Umbilical cord (tissue), 2 donors: ENCODE measurements at places on chromosomes 2 and 18. TPM values are rescaled to one million over a fixed set of nuclear protein-coding genes. Genes with fewer than 3 reads are reported as not detected.
A peak's percentile ranks its signal among the peaks of the same experiment; 100 is the strongest.

DNA sequence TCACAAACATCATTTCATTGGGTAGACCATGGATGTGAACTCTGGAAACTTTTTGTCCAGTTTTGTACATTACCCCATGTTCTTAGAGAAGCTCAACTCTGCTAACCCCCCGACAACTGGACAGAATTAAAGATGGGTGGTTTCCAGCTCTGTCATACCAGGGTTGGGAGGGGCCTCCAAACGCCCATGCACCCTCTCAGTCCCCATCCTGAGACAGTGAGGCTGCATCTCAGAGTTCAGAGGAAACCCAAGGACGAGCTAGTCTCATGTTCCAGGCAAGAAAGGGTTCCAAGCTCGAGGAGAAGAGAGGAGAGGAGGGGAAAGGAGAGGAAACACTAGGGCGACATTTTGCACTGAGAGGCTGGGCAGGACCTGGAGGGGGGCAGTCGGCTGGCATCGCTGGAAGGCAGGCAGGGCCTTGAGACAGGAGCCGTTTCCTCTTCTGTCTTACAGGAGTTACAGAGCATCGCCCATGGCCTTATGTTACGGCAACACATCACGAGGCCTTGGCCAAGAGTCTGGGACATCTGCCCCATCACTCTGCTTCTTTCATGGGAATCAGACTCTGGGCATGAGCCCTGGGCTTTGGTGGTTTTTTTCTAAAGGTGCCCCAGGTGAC lies 16.4 kb downstream of the MAL start:
- DNase-seq = no peak

DNA sequence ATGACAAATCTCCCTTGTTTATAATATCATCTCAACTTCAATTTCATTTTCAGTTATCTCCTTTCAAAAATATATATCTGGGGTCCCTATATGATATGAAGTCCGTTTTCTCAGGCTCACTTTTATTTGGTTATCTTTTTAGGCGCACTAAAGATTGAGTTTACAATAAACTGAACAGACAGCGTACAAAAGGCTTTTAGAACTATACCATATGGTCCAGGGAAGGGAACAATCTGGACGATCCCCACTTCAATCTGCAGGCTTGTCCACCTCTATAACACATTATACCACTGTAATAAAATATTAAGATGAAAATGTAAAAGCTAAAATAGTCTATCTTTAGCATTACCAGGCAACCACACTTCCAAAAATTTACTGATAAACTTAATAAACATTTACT lies 289.9 kb downstream of the ZEB2 start:
- no peak for DNase-seq

DNA sequence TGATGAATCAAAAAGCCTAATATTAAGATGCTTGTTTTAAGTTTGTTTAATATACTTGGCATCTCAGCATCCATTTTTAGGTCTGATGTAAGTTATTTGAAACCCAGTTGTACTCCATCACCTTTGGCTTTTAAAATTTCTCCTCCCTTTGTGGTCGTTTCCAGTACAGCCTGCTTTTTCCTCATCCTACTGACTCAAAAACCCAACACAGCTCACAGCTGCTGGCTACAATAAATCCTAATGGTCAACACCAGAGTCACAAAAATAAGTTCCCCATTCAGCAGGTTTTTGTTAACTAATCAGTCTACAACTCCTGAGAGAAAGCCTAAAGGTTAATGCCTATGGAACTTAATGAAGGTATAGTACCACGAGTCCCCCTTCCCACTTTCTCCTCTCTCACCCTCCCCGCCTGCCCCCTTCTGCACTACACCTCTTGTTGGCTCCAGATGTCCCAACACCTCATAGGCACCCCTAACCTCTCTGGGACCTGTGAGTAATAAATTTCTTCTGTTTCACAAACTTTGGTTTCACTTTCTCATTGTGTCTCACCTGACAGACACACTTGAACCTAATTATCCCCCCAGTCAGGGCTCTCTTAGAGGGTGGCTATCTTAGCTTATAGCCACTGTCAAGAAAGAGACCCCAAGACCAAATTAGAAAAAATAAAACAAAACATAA lies 148.6 kb downstream of the GALNT1 start:
- no peak for DNase-seq

DNA sequence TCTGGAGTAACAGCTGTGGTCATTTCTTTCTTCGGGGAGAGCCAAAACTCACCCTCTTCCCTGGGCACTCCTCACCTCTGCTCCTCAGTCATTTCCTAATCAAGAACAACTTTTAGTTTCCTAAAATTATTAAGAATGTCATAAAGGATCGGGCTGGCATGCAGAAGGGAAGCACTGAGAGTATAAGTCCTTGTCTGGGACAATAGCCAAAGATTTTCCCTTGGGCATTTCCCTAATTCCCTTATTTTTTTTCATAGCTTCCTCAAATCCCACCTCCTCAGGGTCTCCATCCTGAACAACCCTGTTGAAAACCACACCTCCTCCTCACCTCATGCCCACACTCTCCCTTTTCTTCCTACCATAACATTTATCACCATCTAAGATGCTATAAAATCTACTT lies 115.0 kb downstream of the MREG start:
- DNase-seq = no peak

- DNase-seq = no peak
These were observed 36.7 kb upstream of the AGPS start for GRCh38 chr2:177355874-177356273.

DNA sequence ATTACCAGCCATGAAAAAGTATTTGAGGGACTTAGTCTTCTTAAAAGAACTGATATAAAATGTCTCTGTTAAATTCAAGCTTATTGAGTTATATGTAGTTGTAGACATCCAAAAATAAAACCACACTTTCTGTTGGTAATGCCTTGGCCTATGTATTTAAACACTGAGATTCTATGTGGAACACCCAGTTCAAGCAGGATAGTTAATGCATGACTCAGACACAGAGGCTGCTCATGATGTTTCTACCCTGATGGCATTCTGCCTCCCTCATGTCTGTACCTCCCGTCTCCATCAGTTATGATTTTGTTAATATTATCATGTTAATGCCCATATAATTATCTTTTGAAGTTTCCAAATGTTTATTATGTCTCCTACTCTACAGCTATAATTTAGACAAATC lies 164.5 kb downstream of the XIRP2 start:
- DNase-seq = peak; percentile 70

DNA sequence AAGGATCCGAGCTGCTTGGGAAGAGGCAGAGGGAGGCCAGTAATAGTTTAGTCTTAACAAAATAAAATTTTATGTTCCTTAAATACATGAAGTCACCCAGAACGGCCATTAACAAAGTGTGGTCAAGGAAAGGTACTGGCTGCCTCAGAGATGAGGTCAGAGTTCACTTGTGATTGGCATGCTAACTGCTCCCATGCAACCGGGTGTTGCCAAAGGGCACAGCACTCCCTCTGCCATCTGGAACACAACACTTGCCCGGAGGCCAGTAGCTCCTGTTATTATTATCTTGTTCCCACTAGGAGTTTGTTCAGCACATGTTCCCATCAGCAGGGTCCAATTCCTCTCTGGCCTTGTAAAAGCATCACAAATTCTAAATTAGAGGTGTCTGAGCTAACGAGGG lies 207.0 kb downstream of the CYP26B1 start:
- no peak for DNase-seq

The NT5DC4 gene
- total RNA-seq = 1.2 TPM
